Testis (tissue), 5 donors: ENCODE measurements at places on chromosomes 11 and 22. TPM values are rescaled to one million over a fixed set of nuclear protein-coding genes. Genes with fewer than 3 reads are reported as not detected.

- H3K27ac ChIP-seq, result peak overlapping the region; percentile 85
- peaks cover 5% of the 10 kb centered on the region for H3K4me1 ChIP-seq
- no peaks in the 10 kb centered on the region for H3K27me3 ChIP-seq
Observed at GRCh38 chr11:59560702-59561473, 49.5 kb downstream of the OR4D9 start.

DNA sequence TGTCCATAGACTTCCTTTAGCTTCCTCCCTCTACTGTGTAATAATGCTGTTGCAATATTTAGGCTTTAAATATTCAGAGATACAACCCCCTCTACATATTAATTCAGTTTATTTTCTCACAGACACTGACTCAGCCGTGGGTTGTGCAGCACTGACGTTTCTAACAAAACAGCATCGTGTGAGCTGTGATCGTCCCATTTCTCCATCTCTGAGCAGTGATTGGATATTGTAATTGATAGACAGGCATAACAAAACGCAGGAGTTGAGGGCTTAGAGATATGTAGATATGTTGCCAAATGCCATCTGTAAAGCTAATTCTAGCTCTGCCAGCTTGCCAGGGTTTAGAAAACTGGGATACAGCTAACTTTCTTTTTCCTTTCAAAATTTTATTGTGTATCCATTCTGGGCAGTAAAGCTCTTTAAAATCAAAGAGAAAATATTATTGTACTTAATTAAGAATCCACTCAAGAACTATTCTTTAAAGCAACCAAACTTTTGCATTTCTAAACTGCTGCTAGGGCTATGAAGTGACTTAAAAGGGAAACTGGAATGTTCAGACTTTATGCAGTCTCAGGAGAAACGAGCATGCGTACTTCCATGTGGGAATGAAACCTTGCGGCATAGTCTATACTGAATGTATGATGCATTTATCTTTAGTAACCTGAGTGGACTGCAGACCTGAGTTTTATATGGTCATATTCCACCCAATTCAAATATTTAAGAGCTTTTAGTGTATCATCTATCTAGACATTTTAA is 22.7 kb downstream of the BTBD10 start:
- H3K36me3 ChIP-seq, result no peaks in the 10 kb centered on the region
- H3K27me3 ChIP-seq, result no peaks in the 10 kb centered on the region
- H3K4me1 ChIP-seq, result no peaks in the 10 kb centered on the region

GRCh38 chr11:79937676-79938334 is 497.0 kb upstream of the TENM4 start:
- no peaks in the 10 kb centered on the region for H3K36me3 ChIP-seq
- no peaks in the 10 kb centered on the region for H3K4me1 ChIP-seq
- H3K27me3 ChIP-seq, result no peaks in the 10 kb centered on the region
- DNase-seq, result no peak

- no peaks in the 10 kb centered on the region for H3K36me3 ChIP-seq
- no peak overlapping the region for H3K27ac ChIP-seq
- peaks cover 9% of the 10 kb centered on the region for H3K4me1 ChIP-seq
- DNase-seq, result no peak
- H3K27me3 ChIP-seq, result no peaks in the 10 kb centered on the region
Observed at GRCh38 chr22:32791056-32791455, 10.4 kb upstream of the TIMP3 start.

The CAPN1 gene
- 85.3 TPM for total RNA-seq

DNA sequence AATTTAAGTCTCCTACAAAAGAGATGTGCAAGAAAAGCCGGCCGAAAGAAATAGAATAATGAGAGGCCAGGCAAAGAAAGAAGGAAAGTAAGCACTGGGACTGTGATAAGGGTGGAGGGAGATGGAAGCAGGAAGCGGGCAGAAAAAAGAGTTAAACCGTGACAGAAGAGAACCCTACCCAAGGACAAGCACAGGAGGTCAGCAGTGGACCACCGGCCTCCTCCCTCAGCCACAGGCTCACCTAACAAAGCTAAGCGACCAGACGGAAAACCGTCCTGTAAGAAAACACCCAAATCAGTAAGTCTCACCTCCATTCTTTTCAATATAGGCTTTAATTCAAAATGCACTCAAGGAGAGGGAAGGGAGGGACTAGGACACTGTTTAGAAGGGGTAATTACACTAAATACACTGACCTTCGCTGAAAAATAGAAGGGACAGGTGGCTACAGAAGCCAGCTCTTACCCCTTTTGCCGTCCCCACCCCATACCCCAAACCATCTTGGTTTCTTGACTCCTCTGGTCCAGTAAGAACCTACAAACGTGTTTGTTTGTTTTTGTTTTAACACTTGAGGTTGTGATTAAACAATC is 1.9 kb downstream of the FAM181B start:
- no peaks in the 10 kb centered on the region for H3K27me3 ChIP-seq
- H3K27ac ChIP-seq, result no peak overlapping the region
- no peaks in the 10 kb centered on the region for H3K4me1 ChIP-seq

The TMEM191C gene
- 78.2 TPM for total RNA-seq

DNA sequence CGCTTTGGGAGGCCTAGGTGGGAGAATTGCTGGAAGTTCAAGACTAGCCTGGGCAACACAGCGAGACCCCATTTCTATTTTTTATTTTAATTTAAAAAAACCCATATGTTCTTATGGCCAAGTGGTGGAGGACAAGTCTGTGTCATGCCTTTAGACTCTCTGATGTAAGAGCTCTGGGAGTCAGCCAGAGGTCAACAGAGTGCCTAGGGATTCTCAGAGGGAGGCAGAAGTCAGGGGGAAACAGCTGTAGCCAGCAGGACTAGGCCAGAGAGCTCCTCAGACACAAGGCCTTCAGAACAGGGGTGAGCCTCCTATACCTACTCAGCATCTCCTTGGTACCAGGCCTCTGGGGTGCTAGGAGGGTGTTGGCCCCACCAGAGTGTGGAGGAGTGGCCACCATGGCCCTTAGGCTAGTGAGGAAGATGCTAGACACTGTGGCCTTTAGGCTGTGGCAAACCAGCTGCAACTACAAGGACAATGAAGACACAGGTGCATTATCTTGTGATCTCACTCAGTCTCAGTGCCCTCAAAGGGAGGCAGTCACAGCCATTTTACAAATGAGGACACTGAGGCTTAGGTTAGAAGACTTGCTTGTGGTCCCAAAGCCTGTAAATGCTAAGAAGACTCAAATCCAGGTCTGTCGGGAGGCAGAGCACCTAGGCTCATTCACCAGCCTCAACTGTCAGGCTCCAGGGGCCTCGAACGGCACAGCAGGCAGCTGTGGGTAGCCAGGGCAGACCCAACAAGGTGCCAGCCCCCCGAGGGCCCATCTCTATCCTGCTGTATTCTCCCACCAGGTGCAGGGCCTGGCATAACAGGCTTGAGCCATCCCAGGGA is 5.0 kb downstream of the ZP1 start:
- H3K36me3 ChIP-seq, result no peaks in the 10 kb centered on the region
- DNase-seq, result peak; percentile 82
- H3K4me3 ChIP-seq, result no peak overlapping the region
- H3K4me1 ChIP-seq, result peaks cover 21% of the 10 kb centered on the region
- H3K27ac ChIP-seq, result peak overlapping the region; percentile 66
- no peaks in the 10 kb centered on the region for H3K27me3 ChIP-seq

DNA sequence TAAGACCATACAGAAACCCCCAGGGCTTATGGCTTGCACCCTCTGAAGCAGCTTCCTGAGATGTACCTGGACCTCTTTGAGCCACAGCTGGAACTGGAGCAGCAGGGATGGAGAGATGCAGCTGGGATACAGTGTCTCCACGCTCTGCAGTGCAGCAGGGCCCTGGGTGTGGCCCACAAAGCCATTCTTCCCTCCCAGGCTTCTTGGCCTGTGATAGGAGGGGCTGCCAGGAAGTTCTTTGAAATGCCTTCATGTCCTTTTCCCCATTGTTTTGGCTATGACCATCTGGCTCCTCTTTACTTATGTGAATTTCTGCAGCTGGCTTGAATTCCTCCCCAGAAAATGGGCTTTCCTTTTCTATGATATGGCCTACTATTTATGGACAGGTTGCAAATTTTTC is 37.1 kb upstream of the RAB38 start:
- no peaks in the 10 kb centered on the region for H3K27me3 ChIP-seq
- no peak overlapping the region for H3K27ac ChIP-seq
- H3K36me3 ChIP-seq, result no peaks in the 10 kb centered on the region
- no peaks in the 10 kb centered on the region for H3K4me1 ChIP-seq
- no peak for DNase-seq
- no peak overlapping the region for H3K4me3 ChIP-seq

DNA sequence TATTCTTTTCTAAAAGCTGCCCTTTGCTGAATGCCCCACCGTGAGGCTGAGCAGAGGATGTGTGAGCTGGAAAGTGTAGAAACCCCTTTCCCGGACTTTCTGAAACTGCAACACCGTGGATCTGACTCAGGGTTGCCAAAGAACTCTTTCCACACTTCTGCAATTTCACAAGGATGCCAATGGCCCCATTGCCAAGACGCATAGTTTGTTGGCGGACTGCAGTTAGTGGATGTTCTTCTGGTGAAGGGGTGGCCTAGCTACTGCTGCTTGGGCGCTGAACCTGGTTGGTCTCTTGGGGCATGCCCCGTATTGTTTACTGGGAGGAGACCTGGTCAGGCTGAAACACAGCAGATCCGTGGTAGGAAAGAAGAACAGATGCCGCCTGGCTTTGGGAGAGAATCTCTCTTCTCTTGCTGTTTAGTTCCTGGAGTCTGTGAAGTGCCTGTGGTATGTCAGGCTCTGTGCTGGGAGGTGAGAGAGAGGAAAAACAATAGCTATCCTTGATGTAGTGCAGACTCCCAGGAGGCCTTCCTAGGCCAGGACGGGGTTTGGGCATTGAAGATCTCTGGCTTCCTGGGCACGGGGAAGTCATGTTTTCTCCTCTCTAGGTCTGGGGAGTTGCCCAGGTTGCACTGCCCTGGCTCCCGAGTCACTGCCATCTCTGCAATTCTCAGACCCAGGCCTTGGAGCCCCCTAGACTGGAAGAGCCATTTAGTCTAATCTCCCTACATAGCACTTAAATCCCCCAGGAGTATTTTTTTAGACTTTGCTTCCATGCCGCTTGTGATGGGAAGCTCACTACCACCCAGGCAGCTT is 26.9 kb downstream of the CD82 start:
- H3K4me1 ChIP-seq, result peaks cover 28% of the 10 kb centered on the region
- H3K27me3 ChIP-seq, result no peaks in the 10 kb centered on the region
- H3K36me3 ChIP-seq, result no peaks in the 10 kb centered on the region
- DNase-seq, result no peak

The SERHL2 gene
- total RNA-seq, result 6.9 TPM

The KMT5B gene
- 44.1 TPM for total RNA-seq

DNA sequence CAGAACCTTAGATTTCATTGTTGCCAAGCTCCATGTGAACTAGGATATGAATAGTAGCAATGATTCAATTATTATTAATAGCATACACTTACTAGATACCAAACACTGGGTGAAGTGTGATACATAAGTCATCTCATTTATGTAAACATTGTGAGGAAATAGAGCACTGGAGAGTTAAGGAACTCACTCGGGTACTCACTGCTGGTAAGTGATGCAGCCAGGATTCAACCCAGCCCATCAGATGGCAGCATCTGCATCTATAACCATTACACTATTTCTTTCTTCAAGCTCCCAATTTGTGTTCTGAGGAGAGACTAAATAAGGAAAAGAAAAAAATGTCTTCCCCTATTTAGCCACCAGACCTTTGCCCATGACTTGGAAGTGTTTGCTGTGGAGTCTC is 10.2 kb upstream of the ALG8 start:
- H3K27me3 ChIP-seq, result no peaks in the 10 kb centered on the region
- H3K27ac ChIP-seq, result no peak overlapping the region
- no peaks in the 10 kb centered on the region for H3K36me3 ChIP-seq
- no peak overlapping the region for H3K4me3 ChIP-seq
- H3K4me1 ChIP-seq, result no peaks in the 10 kb centered on the region

The NAP1L4 gene
- total RNA-seq, result 165 TPM

- no peaks in the 10 kb centered on the region for H3K36me3 ChIP-seq
- DNase-seq, result no peak
- no peaks in the 10 kb centered on the region for H3K4me1 ChIP-seq
- H3K27me3 ChIP-seq, result no peaks in the 10 kb centered on the region
- no peak overlapping the region for H3K27ac ChIP-seq
Observed at GRCh38 chr22:34429314-34429713, 509.0 kb upstream of the LARGE1 start.

DNA sequence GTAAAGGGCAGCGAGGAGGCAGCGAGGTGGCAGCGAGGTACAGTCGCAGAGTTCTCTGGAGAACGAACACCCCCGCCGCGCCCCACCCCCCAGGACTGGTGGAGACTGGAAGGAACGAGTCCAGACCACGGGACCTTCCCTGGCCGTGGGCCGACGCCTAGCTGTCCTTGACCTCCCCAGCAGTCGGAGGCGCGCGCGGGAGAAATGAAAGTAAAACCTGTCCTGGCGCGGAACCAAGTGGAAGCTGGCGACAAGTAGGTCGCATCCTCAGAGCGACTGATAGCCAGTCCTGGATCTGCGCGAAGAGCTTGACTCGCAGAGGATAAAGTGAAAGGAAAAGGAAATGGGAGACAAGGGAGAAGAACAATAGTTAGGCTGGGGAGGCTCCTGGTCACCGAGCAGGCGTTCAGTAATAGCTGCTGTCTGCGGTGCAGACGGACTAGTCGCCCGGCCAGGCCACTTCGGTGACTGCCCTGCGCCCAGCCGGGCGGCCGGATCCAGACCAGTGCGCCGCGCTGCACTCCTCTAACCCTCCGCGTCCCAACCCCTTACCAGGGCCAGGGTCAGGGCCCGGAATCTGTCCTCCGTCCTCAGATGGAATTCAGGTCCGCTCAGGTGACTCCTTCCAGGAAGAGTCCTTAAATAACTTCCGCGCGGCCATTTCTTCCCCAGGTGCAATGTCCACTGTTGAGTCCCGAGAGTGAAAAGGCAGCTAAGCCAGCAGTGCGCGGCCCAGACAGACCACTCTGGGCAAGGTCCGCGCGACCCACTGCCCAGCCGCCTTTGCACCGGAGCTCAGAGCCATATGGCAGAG is 1.9 kb upstream of the ADM start:
- DNase-seq, result peak; percentile 90
- no peaks in the 10 kb centered on the region for H3K36me3 ChIP-seq
- peaks cover 32% of the 10 kb centered on the region for H3K4me1 ChIP-seq
- no peaks in the 10 kb centered on the region for H3K27me3 ChIP-seq

GRCh38 chr11:12235553-12235946 is 125.2 kb downstream of the MICAL2 start:
- H3K4me1 ChIP-seq, result peaks cover 67% of the 10 kb centered on the region
- H3K36me3 ChIP-seq, result no peaks in the 10 kb centered on the region
- H3K4me3 ChIP-seq, result no peak overlapping the region
- no peaks in the 10 kb centered on the region for H3K27me3 ChIP-seq
- peak; percentile 46 for DNase-seq
- peak overlapping the region; percentile 93 for H3K27ac ChIP-seq

The MPZL2 gene
- 3.0 TPM for total RNA-seq

The SCN2B gene
- 0.24 TPM for total RNA-seq

GRCh38 chr11:119861160-119861559 is 132.2 kb upstream of the NECTIN1 start:
- H3K27me3 ChIP-seq, result no peaks in the 10 kb centered on the region
- H3K4me1 ChIP-seq, result no peaks in the 10 kb centered on the region
- H3K36me3 ChIP-seq, result no peaks in the 10 kb centered on the region
- H3K4me3 ChIP-seq, result no peak overlapping the region

- H3K27ac ChIP-seq, result peak overlapping the region; percentile 98
- no peaks in the 10 kb centered on the region for H3K36me3 ChIP-seq
- H3K4me3 ChIP-seq, result peak overlapping the region; percentile 92
- no peak for DNase-seq
- no peaks in the 10 kb centered on the region for H3K27me3 ChIP-seq
- H3K4me1 ChIP-seq, result peaks cover 24% of the 10 kb centered on the region
Observed at GRCh38 chr11:65133724-65134123, 595 bp downstream of the SYVN1 start.

The RASL10A gene
- total RNA-seq, result 7.1 TPM

GRCh38 chr11:60849641-60850520 is 5.9 kb downstream of the PTGDR2 start:
- no peaks in the 10 kb centered on the region for H3K36me3 ChIP-seq
- H3K27ac ChIP-seq, result no peak overlapping the region
- no peaks in the 10 kb centered on the region for H3K27me3 ChIP-seq
- H3K4me3 ChIP-seq, result no peak overlapping the region

The FAM180B gene
- total RNA-seq, result not detected
